HFFc6 (cell line): ENCODE measurements at places on chromosomes 12 and 14.

DNA sequence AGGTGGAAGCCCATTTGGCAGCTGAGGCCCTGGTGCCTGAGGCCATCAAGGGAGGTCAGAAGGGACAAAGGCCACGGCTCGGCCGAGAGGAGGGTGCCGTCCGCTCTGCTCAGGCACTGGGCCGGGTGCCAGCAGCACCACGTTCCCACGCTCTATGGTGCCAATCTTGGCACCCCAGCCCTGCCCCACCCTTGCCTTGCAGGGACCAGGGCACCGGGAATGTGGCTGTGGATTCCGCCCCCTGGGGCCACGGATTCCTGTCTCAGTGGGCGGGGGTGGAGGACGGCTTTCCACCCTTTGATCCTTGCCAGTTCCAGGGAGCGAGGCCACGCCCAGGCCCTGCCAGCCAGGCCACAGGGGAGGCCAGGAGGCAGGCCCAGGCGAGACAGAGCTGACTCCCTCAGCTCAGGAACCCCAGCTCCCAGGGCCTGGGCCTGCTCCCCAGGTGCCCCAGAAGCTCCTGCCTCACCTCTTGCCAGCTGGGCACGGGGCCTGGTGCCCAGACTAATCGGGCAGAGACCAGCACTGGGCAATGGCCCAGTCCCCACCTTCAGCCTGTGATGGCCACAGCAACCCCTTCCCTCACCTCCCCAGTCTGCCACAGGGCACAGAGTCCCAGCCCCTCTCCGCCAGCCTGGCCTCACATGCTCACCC, 26.4 kb upstream of the GPR132 start:
- DNase-seq: peak; percentile 30

GRCh38 chr14:84420221-84420620, 1109.7 kb upstream of the FLRT2 start:
- no peak for DNase-seq

DNA sequence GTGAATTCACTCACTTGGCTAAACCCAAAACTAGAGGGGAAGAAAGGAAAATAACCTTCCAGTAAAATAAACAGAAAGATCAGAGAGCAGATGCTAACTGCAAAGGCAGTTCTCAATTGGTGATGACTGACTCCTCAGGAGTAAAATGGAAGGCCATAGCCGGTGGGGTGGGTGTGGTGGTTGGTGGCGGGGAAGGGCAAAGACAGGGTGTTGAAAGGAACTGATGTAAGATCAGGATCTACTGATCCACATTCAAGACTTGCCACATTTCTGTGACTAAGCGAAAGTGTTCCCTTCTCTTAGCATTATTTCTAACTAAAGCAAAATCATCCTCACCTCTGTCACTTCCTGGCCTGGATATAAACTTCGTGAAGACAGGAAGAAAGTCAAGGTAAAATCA, 26.3 kb upstream of the TC2N start:
- no peak for DNase-seq

DNA sequence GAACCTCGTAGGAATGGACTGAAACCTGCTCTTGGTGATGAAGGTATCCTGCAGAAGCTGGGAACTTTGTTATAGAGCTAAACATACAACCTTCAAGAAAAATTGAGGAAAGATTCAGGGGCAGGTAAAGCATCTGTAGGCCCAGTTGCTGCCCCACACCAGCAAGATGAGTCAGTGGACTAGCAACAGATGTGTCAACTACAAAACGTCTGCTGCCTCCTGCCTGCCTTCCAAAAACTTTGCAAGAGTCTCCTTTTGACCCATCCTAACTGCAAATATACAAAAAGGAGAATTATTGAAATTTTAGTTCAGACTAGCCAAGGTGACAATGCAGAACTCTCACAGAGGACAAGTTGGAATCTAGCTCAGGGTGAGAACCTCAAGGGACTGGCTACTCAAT, 60.9 kb upstream of the TMTC1 start:
- DNase-seq: no peak

- DNase-seq: no peak
Measured at GRCh38 chr12:124484067-124484466, 83.3 kb downstream of the NCOR2 start.

- DNase-seq: no peak
Measured at GRCh38 chr12:95185854-95186253, 31.4 kb downstream of the FGD6 start.

- no peak for DNase-seq
Measured at GRCh38 chr12:96719660-96720362, 187.2 kb upstream of the NEDD1 start.

GRCh38 chr14:89444516-89445125, 27.6 kb upstream of the FOXN3 start:
- DNase-seq: no peak

DNA sequence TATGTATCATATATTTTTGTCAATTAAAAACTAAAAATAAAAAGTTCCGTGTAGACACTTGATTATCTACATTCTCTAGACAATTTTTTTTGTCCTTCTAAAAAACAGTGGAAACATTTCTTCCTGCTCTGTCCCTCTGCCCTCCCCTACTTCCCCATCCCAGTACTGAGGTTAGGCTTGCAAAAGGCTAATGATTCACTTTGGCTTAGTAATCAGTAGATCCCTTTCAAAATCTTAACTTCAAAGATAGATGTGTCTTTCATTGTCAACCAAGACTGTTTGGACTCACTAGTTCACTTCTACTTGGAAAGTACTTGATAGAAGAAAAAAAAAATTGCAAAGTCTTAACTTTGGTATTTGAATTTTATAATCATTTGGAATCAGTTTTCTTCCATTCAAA, 3.8 kb downstream of the SETD3 start:
- peak; percentile 11 for DNase-seq

DNA sequence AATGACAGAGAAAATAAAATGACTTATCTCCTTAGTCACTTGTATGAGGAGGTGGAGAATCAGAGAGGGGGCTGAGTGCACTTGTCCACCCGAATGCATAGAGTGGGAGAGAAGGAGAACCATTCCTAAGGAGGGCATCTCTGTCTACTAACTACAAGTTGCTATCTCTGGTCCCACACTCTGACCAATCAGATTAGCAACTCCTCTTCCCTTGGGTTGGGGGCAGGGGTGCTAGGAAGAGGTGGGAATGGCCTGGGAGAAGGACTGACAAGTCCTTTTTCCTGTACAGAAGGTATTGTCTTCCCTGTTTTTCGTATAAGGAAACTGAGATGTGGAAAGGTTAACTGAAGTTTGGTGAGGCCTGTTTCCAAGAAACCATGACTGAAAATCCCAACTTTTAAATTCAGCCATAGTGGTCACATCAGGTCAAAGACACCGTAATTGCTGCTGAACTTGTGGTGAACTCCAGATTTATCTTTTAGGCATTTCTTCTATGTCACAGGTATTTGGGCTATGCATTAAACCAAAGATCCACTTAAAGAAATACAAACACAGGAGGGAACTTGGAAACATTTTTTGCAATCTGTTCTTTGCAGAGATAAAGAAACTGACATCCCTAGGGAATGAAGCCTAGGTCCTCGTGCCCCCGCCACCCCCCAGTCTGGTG, 207.8 kb downstream of the CRADD start:
- peak; percentile 42 for DNase-seq

DNA sequence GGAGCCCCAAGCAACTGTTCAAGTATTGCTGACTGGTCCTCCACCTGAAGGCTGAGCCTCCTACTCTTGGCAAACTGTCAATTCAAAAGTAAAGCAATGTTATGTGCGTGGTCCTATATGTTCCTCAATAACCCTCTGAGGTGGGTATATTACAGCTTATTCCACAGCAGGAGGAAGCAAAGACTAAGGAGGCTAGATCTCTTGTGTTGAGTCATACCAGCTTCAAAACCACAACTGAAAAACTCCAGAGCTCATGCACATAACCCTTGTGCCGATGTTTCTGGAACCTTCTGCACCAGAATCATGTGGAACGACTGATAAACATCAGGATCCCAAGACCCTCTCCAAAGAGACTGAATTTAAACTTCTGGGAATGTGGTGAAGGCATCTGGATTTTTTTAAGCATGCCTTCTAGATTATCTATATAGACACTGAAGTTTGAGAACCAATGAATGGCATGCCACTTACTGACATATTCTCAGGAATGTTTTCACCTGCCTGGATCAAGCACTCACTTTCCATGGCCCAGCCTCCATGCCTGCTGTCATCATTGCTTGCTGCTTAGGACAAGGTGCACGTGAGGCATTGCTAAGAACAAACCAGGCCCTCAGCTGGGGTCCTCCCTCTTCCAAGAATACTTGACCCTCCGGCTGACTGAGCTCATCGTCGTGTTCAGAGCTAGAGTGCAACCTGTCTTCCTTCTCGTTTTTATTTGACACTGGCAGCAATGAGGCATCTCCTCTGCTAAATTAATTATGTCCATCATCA, 194.7 kb downstream of the BCL11B start:
- DNase-seq: no peak

- DNase-seq: no peak
Measured at GRCh38 chr14:54483073-54483745, 5.6 kb downstream of the GMFB start.

DNA sequence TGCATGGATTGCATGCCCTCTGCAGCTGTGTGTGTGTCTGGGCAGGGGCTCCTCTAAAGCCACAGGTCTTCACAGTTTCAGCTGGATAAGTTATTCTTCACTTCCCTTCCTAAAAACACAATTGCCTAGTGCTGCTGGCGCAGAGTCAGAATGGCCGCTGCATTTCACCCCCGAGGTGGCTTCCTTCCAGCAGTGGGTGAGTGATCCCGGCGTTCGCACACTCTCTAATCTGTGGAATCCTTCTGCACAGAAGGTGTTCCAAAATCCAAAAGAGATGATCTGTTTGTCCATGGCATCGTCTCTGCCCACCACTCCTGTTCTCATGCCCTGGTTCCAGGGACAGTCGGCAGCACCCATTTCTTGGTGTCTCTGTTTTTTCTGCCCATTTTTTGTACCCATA, 340.7 kb downstream of the DPF3 start:
- DNase-seq: no peak

DNA sequence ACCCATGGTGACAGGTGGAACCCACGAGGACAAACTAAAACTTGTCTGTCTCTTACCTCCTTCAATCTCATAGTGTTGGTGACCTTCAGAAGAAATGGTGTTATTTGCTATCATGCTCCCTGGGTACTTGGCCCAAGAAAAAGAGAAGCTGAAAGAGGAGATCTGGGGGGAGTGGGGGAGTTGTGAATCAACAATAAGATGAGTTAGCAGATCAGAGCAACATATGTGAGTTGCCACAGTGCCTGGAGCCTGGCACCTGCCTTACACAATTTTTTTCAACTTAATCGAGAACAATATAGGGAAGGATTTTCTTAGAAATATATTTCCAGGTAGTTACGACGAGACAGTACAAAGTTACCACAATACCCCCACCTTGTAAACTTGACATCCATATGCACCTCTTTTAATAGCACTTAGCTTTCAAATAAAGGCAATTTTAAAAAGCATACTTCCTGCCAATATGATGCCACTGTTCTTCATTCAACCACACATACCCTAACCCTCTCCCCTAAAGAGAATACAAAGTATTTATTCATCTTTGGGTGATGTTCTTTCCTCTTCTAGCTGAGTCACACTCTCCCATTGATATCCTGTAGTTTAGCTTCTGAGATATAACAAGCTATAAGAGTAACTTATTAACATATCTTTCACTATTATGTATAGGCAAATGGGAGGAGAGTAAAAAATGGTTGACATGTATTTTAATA, 424.1 kb upstream of the OR4E1 start:
- no peak for DNase-seq

DNA sequence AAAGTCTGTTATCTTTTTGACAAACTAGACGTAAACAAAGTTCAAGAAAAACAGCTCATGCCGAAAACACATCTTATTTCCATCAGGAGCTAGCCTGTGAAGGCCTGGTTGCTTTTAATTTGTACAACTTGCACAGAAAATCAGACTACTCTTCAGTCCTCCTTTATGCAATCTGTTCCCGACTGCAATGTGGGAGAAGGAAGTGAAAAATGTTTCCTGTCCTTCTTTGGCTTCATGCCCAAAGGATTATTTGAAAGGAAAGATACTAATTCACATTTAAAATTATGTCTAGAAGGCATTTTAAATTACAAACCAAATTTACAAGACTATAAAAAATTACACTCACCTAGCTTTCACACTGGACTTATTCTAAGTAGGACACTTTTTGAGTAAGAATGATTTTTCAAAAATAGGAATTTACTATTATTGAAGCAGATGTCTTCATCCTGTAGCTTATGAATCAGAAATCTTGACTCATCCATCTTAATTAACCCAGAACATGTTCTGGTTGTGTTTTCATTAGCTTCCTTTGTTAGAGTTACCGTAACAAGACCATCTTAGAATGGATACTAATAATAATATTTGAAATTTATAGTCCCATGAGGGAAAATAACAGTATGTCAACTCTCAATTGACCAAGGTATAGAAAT, 272.6 kb downstream of the PRKD1 start:
- DNase-seq: peak; percentile 2

DNA sequence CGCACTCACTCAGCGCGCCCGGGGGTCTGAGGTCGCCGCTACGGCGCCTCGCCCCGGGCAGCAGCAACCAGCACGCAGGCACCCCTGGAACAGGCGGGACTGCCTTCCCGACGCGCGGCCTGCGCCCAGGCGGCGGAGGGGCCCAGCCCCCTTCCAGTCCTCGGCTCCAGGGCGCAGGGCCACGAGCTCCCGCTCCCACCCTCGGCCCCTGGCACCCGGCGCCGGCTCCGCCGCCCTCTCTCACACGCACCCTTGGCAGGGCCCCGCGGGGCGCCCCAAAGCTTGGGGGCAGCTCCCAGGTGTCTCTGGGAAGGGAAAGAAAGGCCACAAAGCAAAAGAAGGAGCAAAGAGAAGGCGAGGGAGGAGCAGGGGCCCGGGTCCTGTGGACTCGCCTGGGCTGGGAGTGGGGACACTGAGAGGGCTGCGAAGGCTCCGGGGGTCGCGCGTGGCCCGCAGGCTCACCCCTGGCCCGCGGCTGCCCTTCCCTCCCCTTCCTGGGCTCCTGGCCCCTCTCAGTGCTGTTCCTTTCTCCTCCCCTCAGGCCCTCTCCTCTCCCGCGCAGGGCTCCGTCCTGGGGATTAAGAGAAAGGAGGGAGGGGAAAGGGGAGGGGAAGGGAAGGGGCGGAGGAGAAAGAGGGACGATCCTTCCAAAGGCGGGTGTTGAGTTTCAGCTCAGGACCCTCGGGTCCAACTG, 907 bp upstream of the EFS start:
- no peak for DNase-seq

DNA sequence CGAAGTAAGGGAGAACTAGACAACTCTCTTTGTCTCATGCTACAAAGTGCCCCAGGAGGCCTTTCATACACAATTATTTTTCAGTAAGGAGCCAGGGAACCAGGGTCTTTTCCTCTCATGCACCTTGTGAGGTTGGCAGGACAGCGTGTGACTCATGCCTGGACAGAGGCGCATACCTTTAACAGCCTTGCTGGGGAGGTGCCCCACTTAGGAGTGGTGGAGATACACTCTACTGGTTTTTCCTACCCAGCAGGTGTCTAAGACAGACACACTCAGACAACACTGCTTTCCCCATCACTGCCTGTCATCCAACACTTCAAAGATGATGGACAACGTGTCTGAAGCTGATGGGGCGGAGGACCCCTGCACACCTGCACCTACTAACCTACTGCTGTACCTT, 49.1 kb downstream of the B4GALNT3 start:
- no peak for DNase-seq

GRCh38 chr12:94594443-94594825, 55.9 kb downstream of the TMCC3 start:
- no peak for DNase-seq
